ENCODE measurements at places on chromosomes 13 and 19.

- DNase-seq = no peak
These were observed 50.1 kb upstream of the MYCBP2 start for GRCh38 chr13:77377016-77377415.

- DNase-seq = no peak
These were observed 64.1 kb downstream of the SLC15A1 start for GRCh38 chr13:98688373-98688772.

- peak; percentile 21 for DNase-seq
These were observed 369.2 kb downstream of the GPC5 start for GRCh38 chr13:91767651-91768050.

DNA sequence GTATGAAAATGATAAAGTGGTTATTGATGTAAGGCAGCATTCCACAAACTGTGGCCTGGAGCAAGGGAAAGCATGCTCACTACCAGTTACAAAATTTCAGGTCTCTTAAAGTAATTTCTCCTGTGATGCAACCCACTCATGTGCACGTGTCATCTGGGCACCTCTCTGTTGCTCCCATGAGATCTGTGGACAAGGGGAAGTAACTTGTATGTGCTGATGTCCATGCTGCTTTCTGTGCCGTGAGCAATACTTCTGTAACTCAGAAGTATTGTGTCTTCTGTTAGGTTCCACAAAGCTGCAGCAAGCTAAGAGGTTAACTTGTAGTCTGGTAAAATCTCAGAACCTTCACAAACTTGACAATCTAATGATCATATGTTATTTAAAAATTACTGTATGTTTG, 930.0 kb upstream of the SLITRK6 start:
- DNase-seq = peak; percentile 5

DNA sequence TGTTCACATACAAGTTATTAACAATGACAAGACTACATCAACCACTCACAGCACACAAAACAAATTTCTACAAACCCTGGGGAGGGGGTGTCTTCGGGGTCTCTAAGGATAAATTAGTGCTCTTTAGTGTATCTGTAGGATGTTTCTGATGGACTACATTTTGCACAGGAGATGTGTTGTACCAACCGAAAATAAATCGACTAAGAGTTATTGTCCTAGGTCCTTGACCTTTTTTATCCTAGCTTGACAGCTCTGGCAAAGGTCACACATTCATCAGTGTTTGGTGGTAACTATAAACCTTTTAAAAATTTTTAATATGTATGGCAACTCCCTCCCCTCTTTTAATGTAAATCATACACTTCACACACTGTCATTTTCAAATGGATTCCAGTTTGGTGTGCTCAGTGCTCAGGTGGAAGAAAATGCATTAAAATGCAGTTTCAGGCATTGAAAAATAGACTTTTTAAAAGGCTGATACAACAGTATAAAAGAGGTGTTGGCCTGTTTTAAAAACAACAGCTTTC, 7.7 kb downstream of the ZIC5 start:
- DNase-seq = no peak

GRCh38 chr13:41973247-41973741, 12.4 kb upstream of the VWA8 start:
- peak; percentile 12 for DNase-seq

DNA sequence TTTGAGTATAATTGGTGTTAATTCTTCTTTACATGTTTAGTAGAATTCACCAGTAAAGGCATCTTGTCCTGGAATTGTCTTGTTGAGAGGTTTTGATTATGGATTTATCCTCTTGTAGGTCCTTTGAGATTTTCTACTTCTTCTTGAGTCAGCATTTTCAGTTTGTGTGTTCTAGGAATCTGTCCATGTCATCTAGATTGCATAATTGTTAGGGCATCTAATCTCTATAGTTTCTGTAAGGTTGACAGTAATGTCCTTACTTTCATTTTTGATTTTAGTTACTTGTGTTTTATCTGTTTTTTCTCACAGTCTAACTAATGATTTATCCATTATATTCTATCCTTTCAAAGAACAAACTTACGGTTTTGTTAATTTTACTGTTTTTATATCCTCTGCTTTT, 492.0 kb downstream of the FGF9 start:
- no peak for DNase-seq

GRCh38 chr13:64534302-64534701, 2695.8 kb downstream of the PCDH9 start:
- DNase-seq = no peak

DNA sequence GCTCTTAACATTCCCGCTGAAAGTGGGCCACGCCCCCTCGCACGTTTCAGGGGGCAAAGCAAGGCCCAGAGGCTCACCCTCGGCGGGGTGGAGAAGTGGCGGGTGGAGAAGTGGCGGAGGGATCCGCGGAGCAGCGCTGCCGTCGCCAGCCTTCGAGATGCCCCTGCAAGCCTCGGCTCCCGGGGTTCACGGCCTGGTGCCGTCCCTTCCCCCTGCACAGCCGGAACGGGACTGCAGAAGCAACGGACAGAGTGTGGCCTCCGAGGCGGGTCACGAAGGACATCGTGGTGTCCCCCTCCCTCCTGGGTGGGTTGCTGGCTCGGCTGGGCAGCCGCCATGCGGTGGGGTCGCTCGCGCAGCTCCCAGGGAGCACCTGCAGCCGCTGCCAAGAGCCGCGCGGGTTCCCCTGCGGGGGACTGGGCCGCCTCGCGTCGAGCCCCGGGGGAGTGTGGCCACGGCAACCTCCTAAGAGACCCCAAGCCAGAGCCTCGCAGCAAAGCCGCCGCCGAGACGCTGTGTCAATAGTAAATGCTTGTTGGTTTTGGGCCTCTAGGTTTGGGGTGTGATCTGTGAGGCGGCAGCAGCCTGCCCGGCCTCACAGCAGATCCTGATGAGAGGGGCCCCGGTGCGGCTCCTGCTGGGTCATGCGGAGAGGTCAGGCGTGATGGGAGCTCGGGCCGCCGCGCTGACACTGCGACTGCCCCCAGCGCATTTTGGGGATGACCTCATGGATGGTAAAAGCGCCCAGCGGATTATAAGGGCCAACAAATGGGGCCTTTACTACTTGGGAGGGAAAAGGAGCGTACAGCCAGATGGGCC, 5.5 kb downstream of the TPGS1 start:
- no peak for DNase-seq

DNA sequence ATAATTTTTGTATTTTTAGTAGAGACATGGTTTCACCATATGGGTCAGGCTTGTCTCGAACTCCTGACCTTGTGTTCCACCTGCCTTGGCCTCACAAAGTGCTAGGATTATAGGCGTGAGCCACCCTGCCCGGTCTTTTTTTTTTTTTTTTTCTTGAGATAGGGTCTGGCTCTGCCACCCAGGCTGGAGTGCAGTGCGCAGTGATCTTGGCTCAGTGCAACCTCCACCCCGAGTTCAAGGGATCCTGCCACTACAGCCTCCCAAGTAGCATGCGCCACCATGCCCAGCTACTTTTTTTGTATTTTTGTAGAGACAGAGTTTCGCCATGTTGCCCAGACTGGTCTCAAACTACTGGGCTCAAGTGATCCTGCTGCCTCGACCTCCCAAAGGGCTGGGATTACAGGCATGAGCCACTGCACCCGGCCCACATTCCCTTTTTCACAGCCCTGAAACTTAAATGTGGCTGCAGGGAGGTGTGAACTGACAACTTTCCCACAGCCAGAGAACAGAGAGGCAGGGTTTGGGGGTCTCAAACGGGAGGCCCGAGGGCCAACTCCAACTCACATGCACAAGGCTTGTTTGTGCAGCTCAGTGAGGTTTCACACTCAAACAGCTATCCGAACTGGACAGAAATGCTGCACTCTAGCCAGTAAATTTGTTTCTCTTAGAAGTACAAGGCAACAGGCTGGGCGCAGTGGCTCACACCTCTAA, 4.4 kb upstream of the S1PR5 start:
- DNase-seq = no peak

DNA sequence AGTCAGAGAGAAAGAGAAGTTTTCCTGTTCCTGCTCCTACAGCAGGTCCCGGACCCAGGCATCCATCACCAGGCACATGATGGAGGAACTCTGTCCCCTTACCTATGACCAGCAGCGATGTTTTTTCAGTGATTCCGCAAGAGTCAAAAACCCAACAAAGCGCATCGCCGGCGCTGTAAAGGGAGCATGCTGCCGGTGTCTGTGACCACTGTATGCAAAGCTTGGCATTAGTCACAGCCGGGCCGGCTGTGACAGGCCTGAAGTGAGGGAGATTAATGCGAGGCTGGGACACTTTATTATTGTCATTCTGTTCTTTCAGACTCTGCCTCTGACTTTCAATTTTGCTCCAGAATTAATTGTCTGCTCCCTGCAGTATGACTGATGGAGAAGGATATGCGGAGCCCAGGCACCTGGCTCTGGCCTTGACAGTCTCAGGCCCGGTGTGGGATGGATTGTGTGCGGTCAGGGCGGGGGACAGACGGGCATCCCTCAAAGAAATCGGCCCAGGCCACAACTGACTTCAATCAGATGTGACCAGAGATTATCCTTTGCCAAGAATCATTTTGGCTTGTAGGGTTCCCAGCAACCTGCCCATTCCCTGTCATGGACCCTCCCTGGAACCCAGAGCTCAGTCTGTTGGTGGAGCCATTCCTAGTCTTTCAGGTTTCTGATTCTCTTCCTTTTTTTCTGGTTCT, 462.0 kb upstream of the ZNF507 start:
- no peak for DNase-seq

DNA sequence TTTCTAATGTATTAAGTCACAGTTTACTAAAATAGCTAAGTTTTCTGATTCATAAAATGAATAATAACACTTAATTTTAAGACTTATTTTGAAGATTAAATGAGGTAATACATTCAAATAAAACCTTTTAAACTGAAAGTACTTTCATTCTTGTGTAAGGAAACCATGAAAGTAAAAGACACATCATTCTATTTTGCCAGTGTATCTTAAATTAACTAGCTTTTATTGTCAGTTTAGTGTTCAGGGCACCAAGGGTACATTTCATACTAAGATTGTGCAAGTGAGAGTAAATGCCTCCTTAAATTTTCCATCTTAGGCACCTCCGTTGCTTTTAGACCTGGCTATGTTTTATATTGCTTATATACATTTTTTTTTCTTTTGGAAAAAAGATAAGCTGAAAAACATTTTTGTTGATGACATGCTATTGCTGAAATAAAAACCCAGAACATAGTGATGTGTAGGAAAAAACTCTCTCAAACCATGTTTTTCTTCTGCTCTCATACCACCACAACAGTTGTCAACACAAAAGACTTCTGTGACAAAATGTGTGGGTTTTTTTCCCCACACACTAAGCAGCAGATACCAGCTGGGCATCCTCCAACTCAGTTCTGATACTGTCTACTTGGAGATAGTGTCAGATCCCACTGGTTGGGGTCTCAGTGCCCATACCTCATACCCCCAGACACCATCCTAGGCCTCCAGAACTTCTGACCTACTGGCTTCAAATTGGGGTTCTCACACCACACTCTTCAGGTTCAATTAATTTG, 30.7 kb upstream of the LPAR6 start:
- DNase-seq = no peak

GRCh38 chr19:29399804-29400203, 126.0 kb upstream of the VSTM2B start:
- DNase-seq = no peak

- no peak for DNase-seq
These were observed 2.7 kb upstream of the ZIC2 start for GRCh38 chr13:99978799-99979452.

GRCh38 chr13:96796091-96796633, 198.1 kb downstream of the OXGR1 start:
- peak; percentile 53 for DNase-seq

- DNase-seq = no peak
These were observed 180.4 kb downstream of the RBM26 start for GRCh38 chr13:79225487-79226232.

DNA sequence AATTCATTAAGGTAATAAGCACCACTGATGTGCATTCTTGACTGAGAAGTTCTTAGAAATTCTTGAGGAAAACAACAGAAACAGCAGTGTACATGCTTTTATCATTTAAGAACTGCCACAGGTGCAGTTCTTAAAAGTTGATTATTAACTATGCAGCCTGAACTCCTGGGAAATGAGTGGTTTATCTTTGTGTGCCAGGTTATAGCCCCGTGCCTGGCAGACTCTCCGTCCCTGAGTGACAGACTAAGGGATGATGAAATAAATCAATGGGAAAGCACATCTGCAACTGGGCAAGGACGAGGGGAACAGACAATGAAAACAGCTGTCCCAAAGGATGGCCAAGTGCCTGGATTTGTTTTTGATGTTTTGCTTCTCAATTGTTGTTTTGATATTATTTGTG, 84.4 kb upstream of the SPATA13 start:
- DNase-seq = no peak

GRCh38 chr13:98181111-98181815, 4.2 kb upstream of the RNF113B start:
- no peak for DNase-seq

GRCh38 chr13:75660694-75661093, 24.6 kb downstream of the LMO7 start:
- DNase-seq = no peak

DNA sequence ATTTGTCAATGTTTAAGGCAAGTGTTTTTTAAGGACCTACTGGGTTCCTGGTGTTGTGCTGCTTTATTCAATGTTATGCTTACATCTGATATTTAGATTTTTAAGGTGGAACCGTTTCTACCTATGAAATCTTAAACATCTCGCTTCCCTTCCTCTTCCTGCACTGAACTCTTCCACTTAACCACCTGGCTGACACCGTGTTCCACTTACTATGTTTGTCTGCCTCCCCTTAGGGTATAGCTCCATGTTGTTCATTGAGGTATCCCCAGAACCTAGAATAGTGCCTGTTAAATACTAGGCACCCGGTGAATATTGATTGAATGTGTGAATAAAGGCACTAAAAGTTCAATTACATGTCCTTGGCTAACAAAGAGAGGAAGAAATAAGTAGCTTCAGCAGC, 104.9 kb downstream of the RNF17 start:
- no peak for DNase-seq

DNA sequence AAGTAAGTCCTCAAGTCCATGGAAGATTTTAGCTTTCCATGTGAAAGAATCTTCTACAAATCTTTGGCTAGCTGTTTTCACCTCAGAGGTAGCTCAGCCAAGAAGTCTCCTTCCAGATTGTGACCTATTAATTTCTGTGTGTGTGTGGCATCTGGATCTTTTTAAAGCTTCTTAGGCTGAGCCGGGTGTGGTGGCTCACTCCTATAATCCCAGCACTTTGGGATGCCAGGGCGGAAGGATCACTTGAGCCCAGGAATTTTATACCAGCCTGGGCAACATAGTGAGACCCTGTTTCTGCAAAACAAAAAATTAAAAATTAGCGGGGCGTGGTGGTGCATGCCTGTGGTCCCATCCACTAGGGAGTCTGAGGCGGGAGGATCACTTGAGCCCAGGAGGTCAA, 13.4 kb upstream of the SLC44A2 start:
- DNase-seq = no peak

DNA sequence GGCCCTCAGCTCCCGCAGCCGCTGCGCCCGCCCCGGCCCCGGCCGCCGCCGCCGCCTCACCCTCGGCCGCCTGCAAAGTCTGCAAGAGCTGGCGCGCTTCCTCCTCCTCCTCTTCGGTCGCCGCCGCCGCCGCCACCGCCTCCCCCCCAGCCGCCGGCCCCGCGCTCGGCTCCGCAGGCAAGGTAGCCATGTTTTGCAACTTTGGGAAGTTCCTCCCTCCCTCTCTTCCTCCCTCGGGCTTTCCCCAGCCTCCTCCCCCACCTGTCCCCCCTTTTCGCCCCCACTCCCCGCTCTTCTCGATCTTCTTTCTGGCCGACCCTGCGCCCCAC, 433 bp downstream of the SIX5 start:
- DNase-seq = peak; percentile 52

- peak; percentile 75 for DNase-seq
These were observed 665 bp downstream of the GPX4 start for GRCh38 chr19:1104311-1105007.

- DNase-seq = peak; percentile 22
These were observed 25.3 kb upstream of the OR10H2 start for GRCh38 chr19:15702534-15702930.

- peak; percentile 69 for DNase-seq
These were observed 20.4 kb downstream of the MISP start for GRCh38 chr19:771332-771785.

All from choroid plexus epithelial cell (primary cell).